Anterior cingulate cortex (tissue), 58 donors: ENCODE measurements at places on chromosomes 2 and 18.

DNA sequence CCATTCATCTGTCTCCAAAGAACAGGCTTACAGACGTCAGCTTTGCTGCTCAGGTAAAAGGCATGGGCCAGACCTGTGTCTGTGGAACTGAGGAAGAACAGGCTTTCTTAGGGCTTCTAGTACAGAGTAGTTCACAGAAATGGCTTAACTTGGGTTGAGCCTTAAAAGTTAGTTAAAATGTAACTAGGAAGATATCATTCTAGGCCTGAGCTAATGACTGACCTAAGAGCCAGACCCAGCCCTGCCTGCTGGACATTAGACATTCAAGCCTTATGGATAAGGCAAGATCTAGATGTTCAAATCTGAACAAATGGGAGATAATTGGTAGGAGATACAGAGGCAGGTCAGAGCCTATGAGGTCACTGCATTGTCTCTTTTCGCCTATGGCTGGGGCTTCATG lies 73.9 kb upstream of the SLC14A2 start:
- no peak for DNase-seq

GRCh38 chr2:45394216-45394615 lies 216.9 kb downstream of the SRBD1 start:
- DNase-seq, result no peak

DNA sequence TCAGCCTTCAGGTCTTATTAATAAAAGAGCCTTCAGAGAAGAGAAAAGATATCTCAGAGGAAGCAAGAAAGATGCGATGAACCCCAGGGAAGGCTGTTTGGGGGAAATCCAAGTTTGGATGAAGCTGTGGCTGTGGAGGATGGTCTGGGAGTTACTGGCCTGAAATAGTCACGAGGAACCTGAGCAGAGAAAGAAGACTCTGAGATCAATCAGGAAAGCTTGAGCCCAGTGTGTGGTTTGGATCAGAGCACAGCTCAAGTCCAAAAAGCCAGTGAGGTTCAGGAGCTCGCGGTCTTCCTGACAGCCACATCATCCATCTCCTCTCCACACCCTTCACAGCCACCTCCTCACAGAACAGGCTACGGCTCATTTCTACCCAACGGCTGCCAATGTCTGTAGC lies 87.4 kb upstream of the SERPINE2 start:
- no peak for DNase-seq

- DNase-seq, result no peak
Measured at GRCh38 chr2:121605820-121606733, 43.2 kb downstream of the CLASP1 start.

DNA sequence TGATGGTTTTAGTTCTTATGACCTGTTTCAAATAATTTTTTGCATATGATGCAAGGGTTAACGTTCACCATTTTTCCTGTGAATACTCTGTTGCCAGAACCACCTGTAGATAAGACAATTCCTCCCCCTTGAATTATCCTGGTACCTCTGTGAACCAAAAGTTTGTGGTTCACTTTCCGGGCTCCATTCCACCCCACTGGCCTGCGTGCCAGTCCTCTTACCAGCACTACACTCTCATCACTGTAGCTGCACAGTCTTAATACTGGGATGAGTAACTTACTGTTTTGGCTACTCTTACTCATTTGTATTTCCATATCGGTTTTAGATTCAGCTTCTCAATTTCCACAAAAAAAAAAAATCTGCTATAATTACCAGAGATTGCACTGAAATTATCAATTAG lies 34.4 kb downstream of the AFG3L2 start:
- no peak for DNase-seq

DNA sequence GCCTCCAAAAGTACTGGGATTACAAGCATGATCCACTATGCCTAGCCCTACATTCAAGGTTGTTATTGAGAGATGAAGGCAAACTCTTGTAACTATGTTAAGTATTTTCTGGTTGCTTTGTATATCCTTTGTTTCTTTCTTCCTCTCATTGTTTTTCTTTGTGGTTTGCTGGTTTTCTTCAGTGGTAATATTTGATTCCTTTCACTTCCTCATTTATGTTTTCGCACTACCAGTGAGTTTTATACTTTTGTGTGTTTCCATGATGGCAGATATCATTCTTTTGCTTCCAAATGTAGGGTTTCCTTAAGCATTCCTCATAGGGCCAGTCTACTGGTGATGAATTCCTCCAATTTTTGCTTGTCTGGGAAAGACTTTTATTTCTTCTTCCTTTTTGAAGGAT lies 90.2 kb downstream of the NCK2 start:
- DNase-seq, result no peak

DNA sequence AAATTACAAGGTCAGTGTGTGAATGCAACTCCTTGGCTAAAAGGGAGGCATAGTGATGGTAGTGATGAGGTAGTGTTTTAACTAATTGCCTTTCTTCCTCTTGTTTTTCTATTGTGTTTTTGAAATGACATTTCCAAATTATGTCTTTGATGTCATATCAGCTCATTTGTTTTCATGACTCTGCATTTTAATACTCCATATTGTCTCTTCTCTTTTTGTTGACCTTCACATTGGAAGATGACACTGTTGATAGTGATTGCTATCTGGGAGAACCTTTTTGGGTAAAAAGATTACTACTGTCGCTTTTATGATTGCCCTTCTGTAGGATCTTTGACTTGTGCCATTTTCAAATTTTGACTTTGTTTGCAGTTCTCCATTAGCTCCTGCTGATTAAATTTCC lies 3.0 kb downstream of the GIGYF2 start:
- no peak for DNase-seq
